HT1080 (cell line): ENCODE measurements at places on chromosomes 13 and 19.

DNA sequence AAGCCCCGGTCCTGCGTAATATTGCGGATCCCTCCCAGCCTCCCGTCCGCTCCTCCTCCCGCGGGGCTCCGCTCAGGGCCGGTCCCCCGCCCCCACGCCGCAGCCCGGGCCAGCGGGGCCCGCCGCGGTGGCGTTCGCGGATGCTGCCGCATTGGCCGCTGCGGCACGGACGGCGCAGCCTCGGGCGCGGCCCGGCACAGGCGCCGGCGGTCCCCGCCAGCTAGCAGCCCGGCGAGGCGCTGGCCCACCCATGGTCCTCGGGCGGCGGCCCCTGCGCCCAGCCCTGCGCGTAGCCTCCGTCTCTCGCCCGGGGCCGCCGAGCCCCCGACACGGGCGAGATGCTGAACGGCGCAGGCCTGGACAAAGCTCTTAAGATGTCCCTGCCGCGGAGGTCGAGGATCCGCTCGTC is at the start of gene ATP8A2:
TSS of gene ATP8A2 (plus strand) at position 100 of the 409 bp plus-strand sequence. CDS start at position 339, 239 bp downstream.
- DNase-seq: no peak

GRCh38 chr19:21314676-21315075 is 14.5 kb downstream of the ZNF708 start:
- DNase-seq: no peak

- DNase-seq: no peak
These were observed 11.6 kb upstream of the PGLS start for GRCh38 chr19:17499648-17500446.

- DNase-seq: no peak
These were observed 83.0 kb upstream of the TM9SF2 start for GRCh38 chr13:99418103-99418842.

DNA sequence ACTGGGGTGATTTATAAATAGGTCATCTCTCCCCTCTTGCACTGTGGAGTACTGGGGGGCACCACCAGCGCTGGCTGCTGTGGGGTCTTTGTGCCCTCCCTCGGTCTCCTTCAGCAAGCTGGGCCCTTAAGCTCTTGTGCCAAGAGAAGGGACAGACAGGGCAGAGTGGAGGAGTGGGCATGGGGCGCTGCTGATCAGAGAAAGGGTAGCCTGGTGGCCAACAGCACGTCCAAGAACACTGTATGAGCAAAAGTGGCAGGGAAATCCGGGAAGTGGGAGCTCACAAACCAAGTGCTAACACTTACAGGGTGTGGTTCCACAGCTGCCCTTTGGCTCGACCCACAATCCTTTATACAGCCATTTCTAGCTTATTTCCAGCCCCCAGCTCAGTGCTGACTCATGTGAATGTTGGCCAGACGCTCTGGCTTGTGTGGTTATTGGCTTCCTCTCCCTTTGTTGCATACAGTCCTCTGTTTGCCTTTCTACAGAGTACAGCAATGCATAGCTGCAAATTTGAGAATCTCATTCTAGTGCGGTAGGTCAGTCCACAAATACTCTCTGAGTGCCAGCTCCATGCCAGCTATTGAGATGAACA is 298.8 kb downstream of the SHISA2 start:
- DNase-seq: peak; percentile 97

- DNase-seq: no peak
These were observed 1.4 kb downstream of the PSMD8 start for GRCh38 chr19:38375748-38376147.

DNA sequence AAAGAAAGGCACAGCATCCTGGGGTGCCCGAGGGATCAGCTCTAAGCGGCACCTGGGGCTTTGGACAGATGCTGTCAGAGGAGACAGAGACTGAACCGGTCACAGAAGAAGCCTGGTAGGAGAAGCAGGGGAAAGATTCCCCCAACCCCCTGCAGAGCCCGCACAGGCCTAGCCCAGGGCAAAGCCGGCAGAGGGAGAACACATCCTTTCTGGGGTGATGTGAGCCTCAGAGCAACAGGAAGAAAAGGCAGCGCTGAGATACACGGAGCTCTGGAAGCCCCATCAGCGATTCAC is 101.2 kb downstream of the CRYL1 start:
- no peak for DNase-seq

DNA sequence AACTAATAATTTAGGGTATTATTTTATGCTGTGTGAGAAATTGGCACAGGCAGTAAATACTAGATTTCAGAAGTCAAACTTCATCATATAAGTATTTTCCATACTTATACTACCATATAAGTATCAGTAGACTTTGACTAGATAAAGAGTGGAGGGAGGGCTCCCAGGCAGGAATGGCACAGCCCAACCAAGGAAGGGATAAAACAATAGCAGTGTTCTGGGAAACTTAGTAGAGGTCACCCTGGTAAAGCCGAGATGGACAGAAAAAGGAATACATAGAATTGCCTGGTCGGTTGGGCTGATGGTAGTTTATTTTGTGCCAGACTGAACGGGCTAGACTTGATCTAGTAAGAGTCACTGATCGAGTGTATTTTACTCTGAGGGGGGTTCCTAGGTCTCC is 19.6 kb upstream of the KCTD4 start:
- no peak for DNase-seq

DNA sequence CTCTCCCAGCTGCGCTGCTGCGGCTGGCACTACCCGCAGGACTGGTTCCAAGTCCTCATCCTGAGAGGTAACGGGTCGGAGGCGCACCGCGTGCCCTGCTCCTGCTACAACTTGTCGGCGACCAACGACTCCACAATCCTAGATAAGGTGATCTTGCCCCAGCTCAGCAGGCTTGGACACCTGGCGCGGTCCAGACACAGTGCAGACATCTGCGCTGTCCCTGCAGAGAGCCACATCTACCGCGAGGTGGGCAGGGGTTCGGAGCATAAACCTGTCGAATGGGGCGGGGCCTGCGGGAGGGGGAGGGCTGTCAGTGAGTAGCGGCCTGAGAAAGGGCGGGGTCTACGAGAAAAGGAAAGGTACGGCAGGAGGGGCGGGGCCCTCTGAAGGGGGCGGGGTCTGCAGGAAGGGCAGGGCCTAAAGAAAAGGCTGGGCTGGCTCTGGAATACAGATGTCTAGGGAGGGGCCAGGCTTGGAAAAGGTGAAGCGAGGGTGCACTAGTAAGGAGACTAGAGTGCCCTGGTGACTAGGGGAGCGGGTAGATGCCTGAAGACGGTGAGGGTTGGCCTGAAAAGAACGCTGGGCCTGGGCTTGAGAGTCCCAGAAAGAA is 3.6 kb downstream of the CD37 start:
- DNase-seq: no peak

GRCh38 chr19:40356681-40357595 is 8.4 kb downstream of the PLD3 start:
- no peak for DNase-seq

DNA sequence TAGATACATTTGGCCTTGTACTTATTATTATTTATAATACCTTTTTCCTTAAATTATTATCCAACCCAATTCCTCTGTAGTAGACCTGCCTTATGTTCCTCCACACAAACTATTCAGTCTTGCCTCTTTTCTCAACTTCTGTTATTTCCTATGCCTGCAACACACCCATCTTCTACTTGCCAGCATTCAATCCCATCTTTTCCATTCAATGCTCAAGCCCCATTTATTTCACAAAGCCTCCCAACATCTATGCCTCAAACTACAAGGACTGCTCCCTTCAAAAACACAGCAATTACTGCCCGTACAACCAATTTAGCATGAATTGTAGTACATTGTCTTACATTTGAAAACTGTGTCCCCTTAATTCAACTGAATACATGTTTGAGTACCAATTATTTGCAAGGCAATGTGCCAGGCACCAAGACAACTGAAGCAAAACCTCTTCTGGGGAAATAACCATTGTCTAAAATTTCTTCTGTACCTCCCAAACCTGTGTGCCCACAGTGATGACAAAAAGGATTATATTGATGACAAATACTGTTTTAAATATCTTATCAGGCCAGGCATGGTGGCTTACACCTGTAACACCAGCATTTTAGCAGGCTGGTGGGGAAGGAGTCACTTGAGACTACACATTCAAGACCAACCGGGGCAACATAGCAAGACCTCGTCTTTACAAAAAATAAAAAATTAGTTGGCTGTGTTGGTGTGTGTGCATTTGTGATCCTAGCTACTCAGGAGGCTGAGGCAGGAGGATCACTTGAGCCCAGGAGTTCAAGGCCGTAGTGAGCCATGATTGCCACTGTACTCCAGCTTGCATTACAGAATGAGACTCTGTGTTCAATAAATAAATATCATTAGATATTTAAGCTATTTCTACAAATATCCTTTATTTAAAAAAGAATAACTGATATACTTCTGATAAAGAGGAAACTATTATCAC is 35.1 kb downstream of the ELF1 start:
- DNase-seq: no peak

GRCh38 chr19:49790866-49791265 is 22.2 kb downstream of the FUZ start:
- DNase-seq: no peak

- DNase-seq: peak; percentile 60
These were observed 57.3 kb downstream of the CEBPG start for GRCh38 chr19:33430674-33431277.

GRCh38 chr13:53064731-53065130 is 36.1 kb downstream of the OLFM4 start:
- DNase-seq: no peak

GRCh38 chr19:13298565-13299481 is 148.6 kb downstream of the IER2 start:
- no peak for DNase-seq

- DNase-seq: no peak
These were observed 18.3 kb downstream of the NWD1 start for GRCh38 chr19:16737911-16738310.

DNA sequence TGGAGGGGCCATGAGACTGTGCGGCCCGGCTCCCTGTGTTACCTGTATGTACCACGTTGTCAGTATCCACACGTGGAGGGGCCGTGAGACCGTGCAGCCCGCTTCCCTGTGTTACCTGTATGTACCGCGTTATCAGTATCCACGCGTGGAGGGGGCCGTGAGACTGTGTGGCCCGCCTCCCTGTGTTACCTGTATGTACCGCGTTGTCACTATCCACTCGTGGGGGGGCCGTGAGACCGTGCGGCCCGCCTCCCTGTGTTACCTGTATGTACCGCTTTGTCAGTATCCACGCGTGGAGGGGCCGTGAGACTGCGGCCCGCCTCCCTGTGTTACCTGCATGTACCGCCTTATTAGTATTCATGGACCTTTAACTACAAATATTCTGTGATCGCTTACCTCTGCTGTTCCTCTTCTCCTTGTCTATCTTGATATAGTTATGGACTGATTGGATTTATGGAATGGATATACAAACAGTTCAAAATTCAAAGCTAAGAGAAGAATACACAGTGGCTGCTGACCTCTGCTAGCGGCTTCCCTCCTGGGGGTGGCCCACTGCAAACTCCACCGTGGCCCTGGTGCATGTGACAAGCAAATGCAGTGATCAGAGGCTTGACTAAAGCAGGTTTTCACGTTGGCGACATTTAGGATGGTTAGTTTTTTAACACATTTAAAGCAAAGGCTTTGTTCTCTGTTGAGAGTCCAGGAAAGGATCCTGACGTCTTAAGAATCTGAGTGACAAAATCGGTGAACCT is 38.7 kb downstream of the ATP11A start:
- DNase-seq: no peak

DNA sequence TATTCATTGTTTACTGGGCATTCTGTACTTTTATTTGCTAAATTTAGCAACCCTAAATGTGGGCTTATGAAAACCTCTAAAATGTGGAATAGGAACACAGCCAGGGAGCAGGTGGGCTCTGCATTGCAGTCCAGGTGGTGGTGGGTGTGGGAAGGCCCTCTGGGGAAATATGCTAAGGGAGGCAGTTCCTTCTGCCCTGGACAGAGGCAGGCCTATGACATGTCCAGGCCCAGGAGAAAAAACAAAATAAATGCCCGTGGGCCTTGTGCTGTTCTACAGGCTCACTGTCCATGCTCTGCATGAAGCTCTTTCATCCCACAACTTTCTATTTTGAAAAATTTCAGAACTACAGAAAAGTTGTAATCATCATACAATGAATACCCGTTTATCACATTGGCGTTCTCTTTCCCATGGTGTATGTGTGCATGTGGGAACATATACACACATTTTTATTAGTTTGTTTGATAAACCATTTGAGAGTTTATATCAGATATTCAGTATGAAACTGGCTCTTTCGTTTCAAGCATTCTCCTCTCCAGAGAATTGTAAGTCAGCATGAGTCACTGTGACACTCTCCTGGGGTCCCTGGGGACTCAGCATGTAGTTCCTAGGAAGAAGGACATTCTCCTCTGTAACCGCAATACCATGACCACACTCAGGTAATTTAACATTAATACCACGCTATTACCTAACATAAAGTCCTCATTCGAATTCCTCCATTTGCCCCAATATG is 505.3 kb downstream of the COG6 start:
- DNase-seq: no peak

- peak; percentile 50 for DNase-seq
These were observed 21.0 kb downstream of the EPSTI1 start for GRCh38 chr13:42970824-42971690.

DNA sequence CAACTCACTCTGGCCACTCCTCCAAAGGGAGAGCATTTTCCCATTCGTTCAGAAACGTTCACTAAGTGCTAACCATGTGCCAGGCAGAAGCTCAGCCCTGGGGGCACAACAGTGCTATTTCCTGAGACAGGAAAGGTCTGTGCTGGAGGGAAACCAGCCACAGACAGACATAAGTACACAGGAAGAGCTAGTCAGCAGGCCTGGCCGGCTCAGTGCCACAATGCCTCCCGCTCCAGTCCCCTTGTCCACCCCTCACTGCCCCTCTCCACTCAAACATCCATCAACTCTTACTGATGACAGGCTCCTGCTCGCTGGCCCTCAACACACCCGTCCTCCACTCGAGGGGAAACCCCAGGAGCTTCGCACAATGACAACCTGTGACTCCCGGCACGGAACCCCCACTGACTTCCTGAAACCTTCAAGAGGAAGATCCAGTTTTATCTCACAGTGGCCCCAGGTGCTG is 11.3 kb upstream of the PLA2G4C start:
- peak; percentile 53 for DNase-seq

- DNase-seq: peak; percentile 23
These were observed 153.8 kb upstream of the UBL3 start for GRCh38 chr13:30004204-30004603.

- DNase-seq: no peak
These were observed 11.9 kb downstream of the CYP4F12 start for GRCh38 chr19:15684828-15685227.

- peak; percentile 29 for DNase-seq
These were observed 23.0 kb downstream of the PAN3 start for GRCh38 chr13:28161370-28161769.

DNA sequence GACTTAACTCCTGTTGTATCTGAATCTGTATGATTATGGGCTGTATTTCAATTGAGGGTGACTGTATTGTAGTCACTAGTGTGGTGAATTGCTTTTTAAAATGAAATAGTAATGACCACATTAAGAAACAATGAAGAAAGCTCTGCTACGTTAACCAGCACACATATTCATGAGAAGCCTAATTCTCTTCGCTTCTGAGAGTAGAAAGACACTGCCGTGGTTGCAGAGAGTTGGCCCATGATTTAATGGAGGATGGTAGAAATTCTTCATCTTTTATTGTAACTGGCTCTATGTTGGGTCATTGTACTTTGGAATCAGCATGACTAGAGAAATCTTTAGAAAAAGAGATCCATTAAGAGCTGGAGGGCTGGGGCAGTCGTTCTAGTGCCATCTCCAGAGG is 451.5 kb downstream of the PCDH17 start:
- no peak for DNase-seq
